NCI-H2081 treated with DMSO at 0.1 percent for 48 hours (cell line): ENCODE measurements at places on chromosomes 12 and 14.

DNA sequence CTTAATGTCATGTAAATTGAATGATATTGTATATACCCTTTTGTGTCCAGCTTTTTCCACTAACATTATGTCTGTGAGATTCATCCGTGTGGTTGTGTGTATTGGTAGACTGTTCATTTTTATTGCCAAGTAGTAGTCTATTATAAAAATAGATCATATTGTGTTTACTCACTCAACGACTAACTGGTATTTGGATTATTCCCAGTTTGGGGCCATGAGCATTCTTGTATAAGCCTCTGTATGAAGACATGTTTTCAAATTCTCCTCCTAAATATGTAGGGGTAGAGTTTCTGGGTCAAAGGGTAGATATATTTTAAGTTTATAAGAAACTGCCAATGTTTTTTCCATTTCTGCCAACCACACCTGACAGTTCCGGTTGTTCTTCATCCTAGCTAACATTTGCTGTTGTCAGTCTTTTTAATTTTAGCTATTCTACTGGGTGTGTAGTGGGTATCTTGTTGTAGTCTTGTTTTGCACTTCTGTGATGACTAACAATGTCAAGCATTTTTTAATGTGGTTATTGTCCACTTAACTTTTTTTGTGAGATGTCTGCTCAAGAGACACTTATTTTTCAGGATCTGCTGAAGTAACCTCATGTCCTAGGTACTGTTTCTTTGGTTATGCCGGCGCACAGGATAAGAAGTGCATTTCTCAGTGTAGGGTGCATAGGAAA, 93.2 kb downstream of the DACT1 start:
- DNase-seq: no peak

GRCh38 chr12:131737150-131737827, 26.4 kb downstream of the SFSWAP start:
- no peak for DNase-seq

DNA sequence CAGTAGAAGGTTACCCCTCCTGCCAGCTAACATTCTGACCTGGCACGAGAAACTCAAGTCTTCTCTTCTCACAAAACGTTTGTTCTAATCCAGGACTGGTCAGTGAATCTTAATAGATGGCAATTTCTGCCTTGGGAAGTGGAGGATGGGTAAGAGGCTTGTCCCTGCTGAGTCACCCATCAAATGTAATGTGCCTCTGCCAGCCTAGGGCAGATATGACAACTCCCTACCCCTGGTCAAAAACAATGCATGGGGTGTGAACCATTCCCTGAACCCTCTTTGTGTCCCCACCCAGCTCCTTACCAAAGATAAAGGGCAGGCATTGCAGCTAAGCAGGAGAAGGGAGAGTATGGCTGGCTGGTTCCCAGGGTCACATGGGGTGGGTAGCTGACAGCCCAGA, 1052.9 kb downstream of the GALC start:
- DNase-seq: no peak

GRCh38 chr14:80762641-80763228, 178.8 kb downstream of the CEP128 start:
- no peak for DNase-seq

DNA sequence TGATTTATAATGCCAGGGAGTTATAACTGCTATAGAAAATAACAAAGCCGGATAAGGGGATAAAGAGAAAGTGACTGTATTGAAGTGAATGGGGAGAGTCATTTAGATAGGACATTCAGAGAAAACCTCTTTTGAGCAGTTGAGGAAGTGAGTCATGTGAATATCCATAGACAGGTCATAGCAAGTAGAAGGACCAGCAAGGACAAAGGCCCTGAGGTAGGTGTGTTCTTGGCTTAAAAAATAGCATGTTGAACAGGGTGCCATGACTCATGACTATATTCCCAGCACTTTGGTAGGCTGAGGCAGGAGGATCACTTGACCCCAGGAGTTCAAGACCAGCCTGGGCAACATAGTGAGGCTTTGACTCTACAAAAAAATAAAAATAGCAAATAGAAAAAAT, 51.5 kb upstream of the RAP1B start:
- no peak for DNase-seq

- DNase-seq: no peak
These were observed at the start of gene ACOT4 for GRCh38 chr14:73591690-73592449. TSS of gene ACOT4 (plus strand) at chr14:73591873. CDS start at chr14:73591960, 87 bp downstream.

- no peak for DNase-seq
These were observed 198.7 kb upstream of the DCN start for GRCh38 chr12:91381309-91381804.

DNA sequence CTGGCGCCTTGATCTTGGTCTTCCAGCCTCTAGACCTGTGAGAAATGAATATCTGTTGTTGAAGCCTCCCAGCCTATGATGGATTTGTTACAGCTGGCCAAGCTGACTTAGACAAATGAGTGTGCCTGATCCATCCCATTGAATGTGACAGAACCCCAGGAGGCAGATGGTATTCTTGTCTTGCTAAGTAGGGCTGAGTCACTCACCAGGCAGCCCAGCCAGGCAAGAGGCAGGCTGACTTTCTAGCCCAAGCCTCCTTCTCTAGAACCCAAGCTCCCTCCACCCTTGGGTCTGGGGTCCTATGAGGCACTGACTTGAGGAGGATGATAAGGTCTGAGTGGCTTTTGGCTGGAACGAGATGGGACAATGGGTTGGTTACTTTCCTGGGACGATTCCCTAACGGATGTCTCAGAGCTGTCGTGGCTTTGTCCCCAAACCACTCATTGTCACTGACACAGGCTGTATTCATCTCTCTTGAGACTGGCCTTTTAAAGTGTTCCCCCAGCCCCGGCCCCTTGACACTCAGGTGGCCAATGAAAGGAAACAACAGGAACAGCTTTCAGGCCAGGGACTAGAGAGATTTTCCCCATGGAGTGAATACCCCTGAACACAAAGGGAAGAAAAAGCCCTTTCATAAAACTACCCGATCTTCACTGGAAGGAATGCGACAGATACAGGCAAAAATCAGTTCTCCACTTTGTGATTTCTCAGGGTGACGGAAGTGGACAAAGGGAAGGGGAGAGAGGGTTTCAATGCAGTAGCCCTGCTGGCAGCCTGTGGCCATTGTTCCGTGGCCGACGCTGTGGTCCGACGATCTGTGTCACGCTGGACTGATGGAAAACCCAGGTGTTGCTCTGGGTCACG, 264.2 kb downstream of the AACS start:
- DNase-seq: no peak

DNA sequence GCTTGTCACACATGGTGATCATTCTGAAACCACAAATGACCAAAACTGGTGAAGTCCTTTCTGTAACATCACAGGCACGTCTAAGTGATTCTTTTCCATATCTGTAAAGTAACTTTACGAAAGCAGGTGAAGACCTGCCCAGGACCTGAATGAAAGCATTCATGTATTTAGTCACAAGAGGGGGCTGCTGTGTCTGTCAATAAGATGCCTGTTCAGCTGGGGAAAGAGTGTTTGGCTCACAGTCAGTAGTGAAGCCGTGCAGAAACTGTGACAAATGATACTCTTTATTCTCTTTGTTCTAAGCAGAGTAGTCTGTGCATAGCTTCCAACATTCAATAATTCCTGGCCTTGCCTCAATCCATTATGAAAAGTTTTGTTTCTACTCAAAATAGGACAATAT, 373.5 kb upstream of the OR4E1 start:
- no peak for DNase-seq

DNA sequence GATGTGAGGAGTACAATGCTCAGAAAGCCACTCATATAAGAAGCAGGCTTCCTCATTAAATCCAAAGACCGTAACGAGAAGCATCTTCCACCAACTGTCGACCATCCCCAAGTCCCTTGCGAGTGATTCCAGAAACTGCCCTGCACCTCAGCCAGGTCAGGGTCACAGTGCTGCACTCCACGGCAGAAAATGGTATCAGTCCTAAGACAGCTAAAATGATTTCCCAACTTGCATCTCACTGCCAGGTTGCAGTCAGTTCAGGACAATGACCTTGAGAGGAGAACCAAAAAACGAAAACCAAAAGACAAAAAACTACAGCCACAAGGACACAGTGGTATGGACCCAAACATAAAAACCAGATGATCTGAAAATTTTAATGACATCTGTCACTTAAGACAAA, 20.6 kb downstream of the SBNO1 start:
- DNase-seq: no peak

DNA sequence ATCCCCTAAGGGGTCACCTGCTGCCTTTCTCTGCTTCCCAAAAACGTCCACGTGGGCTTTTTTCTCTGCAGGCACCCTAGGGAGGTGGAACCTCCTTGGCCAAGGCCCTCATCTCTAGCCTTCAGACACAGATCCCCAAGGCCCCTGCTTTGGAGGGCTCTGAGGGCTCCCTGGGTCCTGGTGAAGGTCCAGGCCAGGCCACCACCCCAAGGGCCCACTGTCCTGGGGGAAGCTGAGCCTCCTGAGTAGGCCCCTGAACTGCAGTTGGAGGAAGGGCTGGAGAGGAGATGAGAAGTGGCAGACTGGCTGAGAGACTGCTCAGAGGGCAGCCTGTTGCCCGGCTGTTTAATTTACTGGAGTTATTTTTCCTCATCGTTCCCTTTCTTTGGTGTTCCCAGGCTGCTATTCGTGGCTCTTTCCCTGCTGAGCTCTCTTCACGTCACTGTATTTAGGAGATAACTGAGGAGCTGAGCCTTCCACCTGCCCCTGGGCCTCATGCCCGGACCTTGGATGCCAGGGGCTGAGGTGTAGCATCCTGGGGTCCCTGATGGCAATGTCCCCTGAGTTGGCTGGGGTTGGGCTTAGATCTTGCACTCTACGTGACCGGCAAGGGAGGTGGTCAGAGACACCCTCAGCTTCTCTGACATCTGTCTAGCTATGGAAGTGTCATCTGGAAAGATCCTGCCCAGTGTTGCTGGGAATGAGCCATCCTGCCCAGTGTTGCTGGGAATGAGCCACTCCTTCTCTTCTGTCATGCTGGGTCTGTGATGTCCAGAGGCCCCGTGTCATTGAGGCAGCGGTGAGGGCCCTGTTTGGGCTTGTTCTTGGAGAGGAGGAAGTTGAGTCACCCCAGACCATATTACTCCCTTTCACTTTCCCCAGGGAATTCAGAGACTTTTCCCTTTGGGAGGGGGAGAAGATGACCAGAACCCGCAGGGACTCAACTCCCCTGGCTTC, 139.8 kb downstream of the TSPAN9 start:
- DNase-seq: no peak

DNA sequence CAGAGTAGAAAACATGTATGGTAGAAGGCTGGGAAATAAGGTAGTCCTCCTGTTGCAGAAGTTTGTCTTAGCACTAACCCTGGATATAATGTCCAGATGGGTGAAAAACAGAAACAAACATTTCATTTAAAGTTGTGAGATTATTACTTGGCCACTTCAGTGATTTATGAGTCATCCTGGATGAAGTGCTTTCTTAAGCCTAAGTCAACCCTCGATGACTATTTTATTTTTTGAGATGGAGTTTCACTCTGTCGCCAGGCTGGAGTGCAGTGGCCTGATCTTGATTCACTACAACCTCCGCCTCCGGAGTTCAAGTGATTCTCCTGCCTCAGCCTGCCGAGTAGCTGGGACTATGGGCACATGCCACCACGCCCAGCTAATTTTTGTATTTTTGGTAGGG, 10.2 kb downstream of the DLST start:
- DNase-seq: no peak

- no peak for DNase-seq
These were observed 47.9 kb downstream of the FBXW8 start for GRCh38 chr12:116958402-116959197.

GRCh38 chr12:109982210-109982609, 14.0 kb downstream of the GIT2 start:
- no peak for DNase-seq

DNA sequence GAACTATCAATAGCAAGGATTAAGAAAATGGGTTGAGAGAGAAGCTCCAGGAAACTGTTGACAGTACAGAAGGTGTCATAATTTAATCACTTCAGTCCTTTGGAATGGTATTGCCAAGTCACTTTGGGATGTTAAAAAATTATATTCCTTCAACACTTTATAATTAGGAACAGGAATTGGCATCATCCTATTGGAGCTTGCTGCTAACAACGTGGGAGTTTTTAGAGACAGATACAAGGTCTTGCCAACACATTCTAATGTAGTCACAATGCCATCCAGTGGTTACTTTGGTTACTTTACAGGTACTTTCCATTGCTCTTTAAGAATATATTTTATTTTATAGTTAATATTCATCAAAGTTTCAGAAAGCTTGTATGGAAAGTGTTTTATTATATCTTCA, 310.1 kb downstream of the SYT1 start:
- no peak for DNase-seq

DNA sequence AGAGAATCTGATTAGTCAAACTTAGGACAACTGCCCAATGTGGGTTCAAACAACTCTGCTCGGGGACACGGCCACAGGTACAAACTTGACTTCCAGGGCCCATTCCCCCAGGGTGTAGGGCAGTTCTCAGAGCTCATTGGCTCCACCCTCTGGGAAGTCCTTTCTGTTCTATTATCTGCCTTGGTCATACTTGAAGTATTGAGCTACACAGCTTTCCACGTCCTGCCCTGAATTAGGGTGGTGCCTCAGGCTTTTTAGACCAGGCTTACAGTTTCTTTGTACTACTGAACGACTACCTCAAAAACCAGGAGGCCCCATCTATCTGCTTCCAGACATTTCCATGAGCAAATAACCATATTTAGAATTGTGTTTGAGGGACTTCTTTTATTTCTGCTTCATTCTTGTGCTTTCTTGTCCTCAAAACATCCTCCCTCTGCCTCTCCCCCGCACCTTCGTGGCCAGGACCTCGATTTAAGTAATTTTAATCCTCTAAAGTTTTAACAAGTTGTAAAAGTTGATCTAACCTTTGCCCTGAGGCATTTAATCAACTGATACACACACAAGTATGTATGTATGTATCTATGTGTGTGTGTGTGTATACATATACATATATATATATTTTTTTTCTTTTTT, 281.7 kb upstream of the AMIGO2 start:
- no peak for DNase-seq

DNA sequence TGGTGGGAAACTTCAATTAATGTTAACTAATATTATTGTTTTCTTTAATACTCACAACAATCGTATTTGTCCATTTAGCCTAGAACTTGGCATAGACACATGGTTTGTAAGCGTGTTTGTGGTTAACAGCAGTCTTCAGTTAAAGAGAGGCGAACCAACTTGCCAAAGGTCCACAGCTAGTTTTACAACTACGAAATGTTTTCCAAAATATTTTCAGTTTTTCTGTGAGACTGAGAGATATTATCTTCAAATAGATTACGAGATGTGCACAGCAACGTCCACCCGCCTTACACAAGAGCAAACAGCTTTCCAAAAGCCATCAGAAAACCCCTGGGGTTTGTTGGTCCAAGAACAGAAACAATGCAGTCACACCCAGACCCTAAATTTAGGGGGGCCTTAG, 58.6 kb upstream of the RASSF3 start:
- DNase-seq: no peak

- DNase-seq: no peak
These were observed 9.5 kb downstream of the PHETA1 start for GRCh38 chr12:111359231-111359913.

DNA sequence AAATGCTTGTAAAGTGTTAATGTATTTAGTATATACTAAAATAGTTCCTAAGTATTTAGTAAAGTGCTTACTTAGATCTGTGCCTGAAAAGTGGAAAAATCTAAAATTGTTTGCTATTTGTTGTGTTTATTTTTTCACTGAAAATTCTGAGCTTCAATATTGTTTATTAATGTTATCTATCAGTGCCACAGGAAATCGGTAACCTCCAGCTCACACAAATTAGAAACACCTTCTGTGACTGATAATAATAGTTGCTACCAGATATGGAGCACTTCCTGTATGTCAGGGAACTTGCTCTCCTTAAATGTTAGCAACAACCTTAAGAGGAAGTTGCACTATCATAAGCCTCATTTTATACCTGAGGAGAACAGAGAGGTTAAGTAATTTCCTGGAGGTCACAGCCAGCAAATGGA, 723 bp upstream of the LRP10 start:
- DNase-seq: no peak

- no peak for DNase-seq
These were observed 17.4 kb upstream of the FLVCR2 start for GRCh38 chr14:75561013-75561432.
